ENCODE measurements at places on chromosomes 2 and 18.

- DNase-seq: no peak
Measured at GRCh38 chr2:10668402-10669012, 21.3 kb downstream of the NOL10 start.

GRCh38 chr2:215567504-215567903 lies 131.6 kb upstream of the FN1 start:
- DNase-seq: no peak

DNA sequence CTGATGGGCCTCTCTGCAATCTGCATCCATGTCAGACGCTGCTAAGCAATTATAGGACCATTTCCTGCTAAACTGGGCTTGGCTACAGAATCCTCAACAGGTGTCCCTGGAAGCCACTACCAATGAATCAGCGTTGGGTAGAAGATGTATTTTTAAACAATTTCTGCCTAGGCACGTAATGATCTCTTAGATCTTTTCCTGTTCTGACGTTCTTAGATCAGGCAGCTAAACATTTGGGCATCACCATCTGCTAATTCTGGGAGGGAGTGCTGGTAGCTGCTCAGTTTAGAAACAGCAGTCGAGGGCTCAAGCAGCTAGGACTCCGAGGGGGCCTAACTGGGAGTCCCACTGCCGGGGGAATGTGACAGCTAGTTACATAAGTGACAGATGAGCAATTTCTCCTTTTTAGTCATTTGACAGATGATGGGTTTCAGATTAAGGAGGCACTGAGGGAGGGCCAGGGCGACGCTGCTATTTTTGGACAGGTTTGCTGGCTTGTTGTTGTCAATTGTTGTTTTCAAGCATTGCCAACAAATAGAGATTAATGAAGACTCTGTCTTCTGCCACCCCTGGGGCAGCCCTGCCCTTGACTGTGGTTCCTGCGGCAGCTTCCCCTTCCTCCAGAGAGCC lies 92.7 kb downstream of the MRO start:
- no peak for DNase-seq

GRCh38 chr2:146701183-146701582 lies 1143.6 kb upstream of the ACVR2A start:
- DNase-seq: no peak

DNA sequence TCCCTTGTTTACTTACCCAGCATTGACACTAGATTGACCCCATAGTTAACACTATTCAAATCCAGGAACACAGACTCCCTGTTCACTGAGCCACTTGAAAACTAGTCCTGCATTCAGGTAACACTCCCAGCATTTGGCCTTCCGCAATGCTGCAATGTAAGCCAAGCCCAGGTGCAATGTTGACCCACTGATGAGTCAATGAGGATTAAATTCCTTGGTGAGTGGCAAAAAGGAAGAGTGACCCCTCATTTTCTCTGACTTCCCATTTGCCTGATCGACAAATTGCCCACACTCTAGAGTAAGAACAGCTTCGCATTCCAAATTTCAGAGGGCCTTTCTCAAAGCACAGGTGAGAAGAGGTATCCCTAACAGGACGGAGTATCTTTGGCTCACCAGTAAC lies 251.9 kb downstream of the FBXO15 start:
- DNase-seq: no peak

DNA sequence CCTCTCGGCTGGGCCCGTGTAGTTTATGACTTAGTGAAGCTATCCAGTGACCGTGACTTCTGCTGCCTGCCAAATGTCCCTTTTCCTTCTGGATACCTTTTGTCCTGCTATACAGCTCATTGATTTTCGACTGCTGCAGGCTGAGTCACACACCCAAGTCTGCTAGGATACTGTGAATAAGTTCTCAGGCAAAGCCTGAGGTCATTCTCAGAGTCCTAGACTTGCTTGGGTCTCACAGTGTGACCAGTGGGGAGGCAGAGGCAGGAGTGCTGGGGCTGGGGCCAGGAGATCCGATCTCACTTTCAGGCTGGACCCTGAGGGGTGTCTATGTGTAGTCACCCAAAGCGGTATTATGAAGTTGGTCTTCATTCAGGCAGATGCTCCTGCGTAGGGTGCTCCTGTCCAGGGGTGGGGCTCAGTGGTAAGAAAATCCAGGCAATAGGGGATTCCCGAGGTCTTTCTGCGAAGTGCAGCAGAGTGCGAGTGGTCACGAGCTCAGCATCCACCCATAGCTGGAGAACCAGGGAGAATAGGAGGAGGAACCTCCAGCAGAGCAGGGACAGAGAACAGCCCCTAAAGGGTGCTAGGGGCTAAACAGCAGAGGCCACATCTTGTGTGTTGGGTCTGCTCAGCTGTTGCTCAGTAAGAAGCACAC lies 268.6 kb upstream of the NCKAP5 start:
- no peak for DNase-seq

GRCh38 chr2:50748671-50749070 lies 283.3 kb downstream of the NRXN1 start:
- no peak for DNase-seq

- no peak for DNase-seq
Measured at GRCh38 chr2:215717501-215718381, 281.9 kb upstream of the FN1 start.

GRCh38 chr2:187528042-187528441 lies 26.2 kb downstream of the TFPI start:
- no peak for DNase-seq

DNA sequence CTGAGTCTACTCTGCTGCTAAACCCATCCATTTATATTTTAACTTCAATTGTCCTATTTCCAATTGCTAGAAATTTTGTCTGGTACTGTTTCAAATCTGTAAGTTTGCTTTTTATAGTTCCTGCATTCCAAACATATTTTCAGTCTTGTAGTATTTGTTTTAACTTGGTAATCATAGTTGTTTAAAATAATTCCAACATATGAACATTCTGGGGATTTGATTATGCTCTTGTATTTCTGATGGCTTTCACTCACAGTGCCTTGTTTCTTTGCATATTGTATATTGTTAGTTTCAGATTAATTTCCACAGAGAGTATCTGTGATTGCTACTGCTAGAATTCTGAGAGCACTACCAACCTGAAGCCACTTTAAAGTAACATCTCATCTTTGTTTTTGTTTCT lies 202.4 kb downstream of the ETAA1 start:
- no peak for DNase-seq
